ENCODE measurements at places on chromosomes 2 and 18.

DNA sequence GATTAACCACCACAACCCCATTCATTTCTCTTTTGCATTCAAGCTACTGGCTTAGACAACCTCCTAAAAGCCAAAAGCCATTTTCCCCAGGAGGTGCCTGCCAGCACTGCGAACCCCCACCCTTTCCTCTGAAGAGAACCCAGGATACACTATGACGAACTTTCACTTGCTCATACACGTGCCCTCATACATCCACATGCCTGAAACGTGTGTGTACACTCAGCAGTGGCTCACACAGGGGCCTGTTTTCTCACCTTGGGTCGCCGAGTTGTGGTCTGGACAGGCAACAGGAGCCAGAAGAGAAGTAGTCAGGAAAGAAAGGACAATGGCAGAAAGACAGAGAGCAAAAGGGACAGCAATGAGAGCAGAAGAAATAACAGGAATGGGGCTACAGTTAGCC, 7.4 kb downstream of the DCTN1 start:
- DNase-seq, result no peak

GRCh38 chr2:191907545-191907944, 60.7 kb upstream of the CAVIN2 start:
- no peak for DNase-seq

- DNase-seq, result no peak
Observed at GRCh38 chr2:200203381-200203827, 103.1 kb upstream of the SPATS2L start.

- no peak for DNase-seq
Observed at GRCh38 chr2:165621086-165621560, 151.6 kb downstream of the CSRNP3 start.

GRCh38 chr18:79533146-79533545, 137.4 kb downstream of the NFATC1 start:
- no peak for DNase-seq

All from HS-5 (cell line).